Activated naive CD8-positive, alpha-beta T cell treated with anti-CD3 and anti-CD28 coated beads for 36 hours (primary cell): ENCODE measurements at places on chromosomes 6 and 20. TPM values are rescaled to one million over a fixed set of nuclear protein-coding genes. Genes with fewer than 3 reads are reported as not detected.

The WDR46 gene
- total RNA-seq: 105 TPM

The OR2J3 gene
- total RNA-seq: not detected

DNA sequence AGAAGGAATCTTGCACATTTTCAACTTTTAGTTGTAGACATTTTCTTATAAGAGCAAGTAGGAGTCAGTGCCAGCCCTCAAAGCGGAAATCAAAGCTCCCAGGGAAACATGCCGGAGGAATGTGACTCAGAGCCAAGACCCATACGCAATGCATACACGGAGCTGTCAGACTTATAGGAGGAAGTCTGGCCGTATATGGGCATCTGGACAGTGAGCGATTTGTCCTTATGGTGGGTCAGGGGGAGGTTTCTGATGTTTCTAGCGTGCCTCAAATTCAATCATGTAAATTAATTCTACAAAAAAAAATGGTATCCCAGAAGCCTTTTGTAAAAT lies 3.6 kb upstream of the CCN2 start:
- no peak for DNase-seq

The RNF217 gene
- total RNA-seq: 0.12 TPM

GRCh38 chr6:136784910-136785746 lies 7.1 kb downstream of the MAP3K5 start:
- peak; percentile 17 for DNase-seq

The PI16 gene
- total RNA-seq: 0.39 TPM

The VSTM2L gene
- not detected for total RNA-seq
